ENCODE measurements at places on chromosomes 4 and X.
A peak's percentile ranks its signal among the peaks of the same experiment; 100 is the strongest.

DNA sequence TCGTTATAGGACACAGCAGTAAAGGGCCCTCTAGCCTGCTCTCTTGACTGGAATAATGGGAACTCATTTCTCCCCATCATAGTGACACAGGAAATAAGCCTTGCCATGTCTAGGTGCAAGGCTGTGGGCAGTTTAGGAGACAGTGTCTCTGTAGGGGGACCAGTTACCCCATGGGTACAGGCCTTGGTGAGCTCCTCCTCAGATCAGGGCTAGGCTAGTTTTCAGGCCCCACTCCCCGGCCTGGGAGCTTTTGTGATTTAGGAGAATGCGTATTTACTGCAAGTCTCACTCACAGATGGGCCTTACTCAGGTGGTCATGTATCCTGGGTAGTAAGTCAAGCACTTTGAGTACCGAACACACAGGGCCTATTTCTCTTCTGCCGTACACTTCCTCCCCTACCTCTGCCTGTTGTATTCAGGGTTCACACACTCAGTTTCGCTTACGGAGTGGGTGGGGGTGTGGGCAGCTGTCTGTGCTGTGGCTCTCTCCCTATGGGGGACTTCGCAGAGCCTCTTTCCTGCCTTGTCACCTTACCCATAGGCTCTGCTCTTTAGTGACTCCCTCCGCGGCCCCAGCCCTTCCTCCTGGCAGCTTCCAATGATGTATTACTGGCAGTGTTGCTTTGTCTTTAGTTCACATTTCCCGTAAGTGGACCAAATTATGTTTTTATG lies 34.2 kb downstream of the FAM193A start:
- peak; percentile 73 for ATAC-seq

DNA sequence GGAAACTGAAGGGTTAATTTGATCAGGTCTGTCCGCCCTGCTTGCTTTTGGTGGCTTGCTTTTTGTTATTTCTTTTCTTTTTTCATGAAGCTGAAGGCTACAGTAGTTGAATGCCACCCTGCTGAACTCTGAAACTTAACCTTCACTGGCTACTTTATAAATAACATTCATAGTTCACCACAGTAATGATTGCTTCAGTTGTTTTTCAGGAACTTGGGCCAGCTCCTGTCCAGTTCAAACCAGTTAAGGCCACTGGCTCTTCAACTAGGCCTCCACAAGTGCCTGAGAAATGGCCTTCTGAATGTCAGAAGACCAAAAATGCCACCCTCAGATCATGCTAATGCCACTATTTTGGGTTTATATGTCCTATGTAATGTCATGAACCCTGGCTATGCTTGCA lies 7.7 kb upstream of the ASB9 start:
- no peak for ATAC-seq

GRCh38 chr4:4869731-4870571 lies 10.5 kb downstream of the MSX1 start:
- ATAC-seq = no peak

- no peak for ATAC-seq
Measured at GRCh38 chr4:54509057-54509456, 148.7 kb upstream of the KIT start.

- ATAC-seq = no peak
Measured at GRCh38 chrX:149487292-149487691, 17.8 kb downstream of the IDS start.

All from gastroesophageal sphincter (tissue), 4 donors.